ENCODE measurements at places on chromosomes 13 and 19.

DNA sequence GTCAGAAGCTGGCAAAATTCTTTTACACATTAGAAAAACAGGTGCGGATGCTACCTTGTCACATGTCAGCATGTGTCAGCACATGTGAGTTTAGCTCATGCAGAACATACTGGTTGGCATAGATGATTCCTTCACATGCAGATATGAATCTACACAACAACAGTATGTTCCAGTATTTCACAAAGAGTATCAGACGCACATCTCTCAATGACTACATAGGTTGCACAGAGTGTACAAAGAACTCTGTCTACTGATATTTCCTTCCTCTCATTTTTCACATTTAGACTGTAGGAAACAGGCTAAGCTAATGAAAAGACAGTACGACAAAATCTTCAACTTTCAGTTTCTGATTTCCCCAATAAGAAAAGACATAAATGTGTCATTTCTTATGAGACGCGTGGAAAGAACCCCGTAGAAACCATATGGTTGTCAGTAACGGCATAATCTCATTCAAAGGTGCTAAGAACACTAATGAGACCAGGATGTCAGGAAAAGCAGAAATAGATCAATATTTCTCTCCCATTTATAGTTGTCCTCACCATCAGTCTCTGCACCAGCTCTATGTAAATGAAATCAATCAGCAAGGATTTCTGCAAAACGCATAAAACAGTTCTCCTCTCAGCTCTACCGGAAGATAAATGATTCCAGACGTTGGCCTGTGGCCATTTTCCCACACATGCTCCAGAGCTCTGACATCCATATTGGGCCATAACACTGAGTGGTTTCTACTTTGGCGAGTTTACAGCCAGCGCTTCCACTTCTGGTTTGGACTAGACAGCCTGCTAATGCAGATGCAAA is 81.2 kb downstream of the STARD13 start:
- peak; percentile 42 for DNase-seq

- DNase-seq = no peak
Measured at GRCh38 chr19:455851-456546, 4.8 kb downstream of the SHC2 start.

GRCh38 chr19:56245121-56245740 is 27.3 kb upstream of the EDDM13 start:
- no peak for DNase-seq

GRCh38 chr13:40063703-40064102 is 408.2 kb downstream of the COG6 start:
- no peak for DNase-seq

DNA sequence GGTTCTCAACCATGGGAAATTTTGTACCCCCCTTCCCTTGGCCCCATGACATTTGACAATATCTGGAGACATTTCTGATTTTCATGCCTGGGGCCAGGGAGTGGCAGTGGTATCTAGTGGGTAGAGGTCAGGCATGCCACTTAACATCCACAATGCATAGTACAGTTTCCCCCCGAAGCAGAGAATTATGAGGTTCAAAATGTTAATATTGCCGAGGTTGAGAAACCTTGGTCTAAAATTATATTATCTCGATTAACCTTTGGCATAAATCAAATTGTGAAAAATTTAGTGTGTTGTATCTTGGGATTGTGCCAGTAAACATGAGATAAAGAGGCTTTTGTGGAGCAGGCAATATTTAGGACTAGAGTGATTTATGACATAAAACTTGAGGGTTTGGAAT is 147.9 kb downstream of the LMO7 start:
- no peak for DNase-seq

DNA sequence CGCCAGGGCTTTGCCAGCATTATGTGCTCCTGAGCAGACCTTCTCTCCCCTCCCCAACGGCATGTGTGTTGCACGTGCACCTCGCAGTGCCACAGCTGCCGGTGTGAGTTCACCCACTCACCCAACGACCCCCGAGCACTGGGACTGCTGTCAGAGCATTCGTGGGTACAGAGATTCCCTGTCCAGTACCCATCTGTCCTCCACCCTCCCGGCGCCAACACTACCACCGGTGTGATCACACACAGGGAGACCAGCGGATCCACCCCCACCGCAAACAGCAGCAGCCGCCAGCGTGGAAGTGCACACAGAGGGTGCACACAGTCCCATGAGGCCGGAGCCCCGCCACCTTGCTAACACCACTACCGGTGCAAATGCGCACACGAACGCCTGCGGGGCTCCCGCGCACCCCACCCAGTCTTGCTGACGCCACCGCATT is 15.9 kb downstream of the LILRA1 start:
- DNase-seq = no peak

DNA sequence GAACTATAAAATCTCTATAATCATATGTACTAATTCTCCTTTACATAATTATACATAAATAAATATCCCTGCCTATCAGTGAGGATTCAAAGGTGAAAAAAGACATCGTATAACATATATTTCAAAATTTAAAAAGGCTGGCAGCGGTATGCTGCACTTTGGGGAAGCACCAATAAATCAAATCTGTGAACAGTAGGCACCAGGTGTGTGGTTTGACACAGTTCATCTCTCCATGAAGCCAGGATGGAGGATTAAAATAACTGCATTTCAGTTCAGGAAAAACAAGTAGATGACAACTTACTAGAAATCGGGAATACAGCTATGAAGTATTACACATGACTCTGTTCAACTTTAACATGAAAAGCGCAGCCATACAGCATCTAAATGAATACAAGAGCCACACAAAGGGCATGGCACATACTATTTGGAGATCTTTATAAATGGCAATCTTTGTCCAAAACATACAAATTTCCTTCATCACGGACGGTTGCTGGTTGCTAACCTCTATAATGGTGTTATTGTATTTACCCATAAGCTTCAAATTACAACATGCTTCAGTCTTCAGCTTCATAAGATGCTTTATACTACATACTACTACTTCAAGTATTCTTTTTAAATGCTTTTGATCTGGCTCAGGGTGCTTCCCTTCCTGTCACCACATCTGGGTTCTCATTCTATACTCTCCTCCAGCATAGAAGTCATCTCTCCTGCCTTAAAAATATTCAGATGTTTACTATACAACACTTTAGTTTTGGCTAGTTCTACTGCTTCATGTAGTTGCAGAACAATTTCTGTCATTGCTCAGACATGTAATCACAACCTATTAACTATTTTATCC is 128.7 kb downstream of the KLF12 start:
- no peak for DNase-seq

- peak; percentile 11 for DNase-seq
Measured at GRCh38 chr19:53132141-53132991, at the start of gene ZNF415. ZNF415 (minus strand) TSS chr19:53132910; CDS start chr19:53122676, 10,234 bp downstream.

DNA sequence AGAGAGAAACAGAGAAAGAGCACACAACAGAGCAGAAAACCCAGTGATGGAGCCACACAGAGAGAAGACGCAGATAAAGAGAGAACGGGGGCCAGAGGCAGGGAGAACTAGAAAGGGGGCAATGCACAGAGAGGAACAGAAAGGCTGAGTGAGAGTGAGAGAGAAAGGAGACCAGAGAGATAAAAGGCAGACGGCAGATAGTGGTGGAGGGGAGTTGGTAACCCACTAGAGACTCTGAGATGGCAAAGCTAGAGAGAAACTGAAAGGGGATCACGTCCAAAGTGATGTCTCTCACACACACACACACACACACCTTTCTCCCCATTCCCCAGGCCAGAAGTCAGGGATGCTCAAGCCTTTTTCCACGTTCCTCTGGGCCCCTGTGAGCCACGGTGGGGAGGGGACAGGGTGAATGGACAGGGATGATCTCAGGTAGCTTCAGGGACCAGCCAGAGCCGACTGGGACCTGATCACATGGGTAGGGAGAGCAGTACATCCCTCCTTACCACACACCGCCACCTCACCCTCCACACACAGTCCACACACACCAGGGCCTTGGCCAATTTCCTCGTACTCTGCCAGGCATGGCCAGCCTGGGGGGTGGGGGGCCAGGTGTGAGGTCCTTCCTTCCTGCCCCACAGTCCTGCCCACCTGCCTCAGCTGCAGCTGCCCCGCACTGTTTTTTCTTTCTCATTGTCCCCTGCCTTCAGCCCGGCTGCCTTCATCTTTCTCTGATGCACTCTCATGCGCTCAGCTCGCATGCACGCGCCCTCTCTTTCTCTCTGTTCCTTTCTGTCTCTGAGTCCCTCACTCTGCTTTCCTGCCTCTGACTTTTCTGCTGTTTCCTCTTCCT is 22.5 kb upstream of the POU2F2 start:
- no peak for DNase-seq

GRCh38 chr13:49342454-49342853 is 94.7 kb downstream of the CDADC1 start:
- no peak for DNase-seq

GRCh38 chr13:63435667-63436324 is 2020.1 kb upstream of the PCDH20 start:
- DNase-seq = peak; percentile 0

GRCh38 chr19:45104658-45105349 is 11.8 kb downstream of the PPP1R37 start:
- no peak for DNase-seq

- DNase-seq = no peak
Measured at GRCh38 chr19:48310227-48310626, 15.1 kb upstream of the EMP3 start.

- DNase-seq = no peak
Measured at GRCh38 chr19:17340302-17340870, 3.0 kb downstream of the GTPBP3 start.

GRCh38 chr13:95298971-95299621 is 2.2 kb downstream of the ABCC4 start:
- DNase-seq = no peak

- no peak for DNase-seq
Measured at GRCh38 chr19:7921302-7921966, 1.3 kb downstream of the SNAPC2 start.

DNA sequence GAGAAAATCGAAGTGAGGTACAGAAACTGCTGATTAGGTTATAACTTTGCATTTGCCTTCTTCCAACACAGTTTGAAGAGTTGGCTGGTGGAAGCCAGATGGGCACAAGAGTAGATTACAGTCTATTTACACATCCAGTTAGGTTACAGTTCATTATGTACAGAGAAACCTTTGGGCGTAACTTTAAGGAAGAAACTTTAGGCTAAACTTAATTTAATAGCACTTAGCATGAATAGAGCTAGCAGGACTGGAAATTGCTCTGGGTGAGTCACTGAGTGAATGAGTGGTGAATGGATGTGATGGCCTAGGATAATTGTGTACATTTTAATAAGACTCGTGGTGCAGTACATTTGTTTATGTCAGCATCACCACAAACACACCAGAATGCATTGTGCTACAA is 62.9 kb upstream of the KLHL1 start:
- DNase-seq = no peak

- no peak for DNase-seq
Measured at GRCh38 chr13:109629737-109630136, 156.6 kb downstream of the IRS2 start.

DNA sequence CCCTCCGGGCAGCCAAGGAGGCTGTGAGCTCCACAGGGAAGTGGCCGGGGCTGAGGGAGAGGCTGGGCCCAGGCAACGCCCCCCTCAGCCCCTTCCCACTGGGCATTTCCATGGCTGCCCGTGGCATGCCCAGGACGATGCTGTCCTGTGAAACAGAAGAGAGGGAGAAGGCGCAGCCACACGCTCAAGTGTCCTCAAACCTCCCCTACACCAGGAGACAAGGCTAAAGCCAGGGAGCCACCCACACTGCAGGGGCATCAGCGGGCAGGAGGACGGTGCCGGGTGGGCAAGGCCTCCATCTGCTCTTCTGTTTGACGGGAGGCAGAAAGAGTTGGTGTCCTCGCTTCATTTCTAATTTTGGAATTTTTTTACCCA is 14.2 kb upstream of the PROZ start:
- no peak for DNase-seq

- no peak for DNase-seq
Measured at GRCh38 chr13:113187883-113188665, 20.4 kb downstream of the PCID2 start.

- DNase-seq = no peak
Measured at GRCh38 chr13:38636761-38637160, 50.1 kb upstream of the FREM2 start.

DNA sequence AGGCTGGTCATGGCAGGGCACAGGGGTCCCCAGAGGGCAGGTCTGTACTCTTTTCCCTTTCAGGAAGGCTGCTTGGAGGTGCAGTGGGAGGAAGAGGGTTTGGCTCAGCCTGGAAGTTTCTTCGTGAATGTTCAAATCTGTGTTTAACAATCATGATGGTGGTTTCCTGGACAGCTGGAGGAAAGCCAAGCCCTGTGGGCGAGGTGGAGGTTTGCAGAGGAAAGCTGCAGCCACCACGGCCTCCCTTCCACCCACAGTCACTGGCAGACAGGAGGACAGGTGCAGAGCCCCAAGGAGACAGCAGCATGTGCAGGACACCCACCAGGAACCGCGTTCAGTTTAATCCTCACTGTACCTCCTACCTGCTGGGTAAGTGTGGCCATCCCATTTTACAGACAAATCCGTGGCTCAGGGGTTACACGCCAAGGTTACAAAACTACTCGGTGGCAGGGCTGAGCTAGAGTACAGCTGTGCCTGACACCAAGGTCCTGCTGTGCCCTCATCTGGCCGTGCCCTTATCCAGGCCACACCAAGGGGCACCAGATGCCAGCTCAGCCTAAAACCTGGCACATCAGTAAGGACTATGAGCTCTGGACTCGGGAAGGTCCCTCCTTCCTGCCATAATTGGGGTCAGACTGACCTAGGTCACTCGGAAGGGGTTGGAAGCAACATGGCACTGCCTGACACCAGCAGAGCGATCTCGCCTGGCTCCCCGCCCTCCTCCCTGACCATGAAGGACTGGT is 34.1 kb downstream of the SUGP2 start:
- no peak for DNase-seq

- DNase-seq = no peak
Measured at GRCh38 chr19:31073485-31074198, 275.6 kb downstream of the TSHZ3 start.

GRCh38 chr19:3866910-3867638 is 1.8 kb downstream of the ZFR2 start:
- no peak for DNase-seq

GRCh38 chr13:102293723-102294122 is 108.1 kb downstream of the FGF14 start:
- no peak for DNase-seq

DNA sequence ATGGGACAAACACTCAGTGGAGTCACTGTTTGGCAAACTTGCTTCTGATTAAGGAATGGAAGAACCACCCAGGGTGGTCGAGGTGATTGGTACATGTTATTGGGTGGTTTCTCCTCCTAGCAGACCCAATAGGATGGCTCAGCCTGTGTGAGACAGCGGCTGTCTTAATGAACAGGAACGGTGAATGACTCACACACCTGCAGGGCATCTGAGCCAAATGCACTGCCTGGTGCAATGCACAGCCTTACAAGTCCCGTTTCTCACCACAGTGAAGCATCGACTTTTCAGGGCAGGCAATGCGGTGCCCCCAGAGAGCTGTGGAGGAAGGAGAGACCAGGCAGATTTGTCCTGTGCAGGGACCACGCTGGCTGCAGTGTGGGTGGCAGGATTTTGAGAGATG is 238.5 kb downstream of the FGF9 start:
- no peak for DNase-seq

GRCh38 chr19:40466219-40466984 is 399 bp upstream of the SPTBN4 start:
- DNase-seq = no peak

Data from activated CD4-positive, alpha-beta T cell treated with anti-CD3 and anti-CD28 coated beads, Interleukin-10, Interleukin-2, amounts not matched to agents 100 ng/mL and 50 ng/mL, durations not matched to agents 16 hours and 8 hours (primary cell).